Tongue (tissue), 3 donors: ENCODE measurements at places on chromosomes 3 and 15. TPM values are rescaled to one million over a fixed set of nuclear protein-coding genes. Genes with fewer than 3 reads are reported as not detected.

SEMA6D gene
- 34.9 TPM for total RNA-seq

COL6A5 gene
- total RNA-seq, result not detected

SCAMP2 gene
- total RNA-seq, result 49.9 TPM

CCDC66 gene
- total RNA-seq, result 28.5 TPM

STAB1 gene
- total RNA-seq, result 56.5 TPM

STRIT1 gene
- total RNA-seq, result 3.9 TPM

ITPKA gene
- total RNA-seq, result 1.2 TPM

ACAP2 gene
- total RNA-seq, result 78.6 TPM

TM6SF1 gene
- total RNA-seq, result 6.3 TPM

RTP1 gene
- total RNA-seq, result 1.0 TPM

MOBP gene
- total RNA-seq, result not detected

ANKRD34C gene
- 0.21 TPM for total RNA-seq

IQCF5 gene
- total RNA-seq, result not detected

FOXL2NB gene
- not detected for total RNA-seq

A4GNT gene
- total RNA-seq, result not detected

HTR3E gene
- not detected for total RNA-seq

CSPG4 gene
- total RNA-seq, result 246 TPM

IDH3A gene
- 117 TPM for total RNA-seq

SMCO1 gene
- total RNA-seq, result 19.6 TPM

NRROS gene
- 3.9 TPM for total RNA-seq

CASR gene
- not detected for total RNA-seq

RTP4 gene
- total RNA-seq, result not detected

SLC12A1 gene
- total RNA-seq, result not detected

TRPM1 gene
- total RNA-seq, result not detected

C3orf80 gene
- total RNA-seq, result not detected

PIGBOS1 gene
- total RNA-seq, result 8.6 TPM

CCDC50 gene
- total RNA-seq, result 55.2 TPM

OR5K2 gene
- total RNA-seq, result not detected

DUOXA2 gene
- 1.2 TPM for total RNA-seq

NEK10 gene
- total RNA-seq, result 40.5 TPM

TGM5 gene
- total RNA-seq, result 6.8 TPM

CTDSPL gene
- 29.4 TPM for total RNA-seq

CALML4 gene
- total RNA-seq, result 4.3 TPM

PLSCR2 gene
- not detected for total RNA-seq

RCCD1 gene
- 21.3 TPM for total RNA-seq

RTP3 gene
- total RNA-seq, result not detected

CAMK2N2 gene
- total RNA-seq, result not detected

ZBTB20 gene
- 79.5 TPM for total RNA-seq

COL7A1 gene
- 54.8 TPM for total RNA-seq

PRRT3 gene
- total RNA-seq, result 1.4 TPM

DZIP1L gene
- 24.7 TPM for total RNA-seq

NMB gene
- total RNA-seq, result 3.4 TPM

MYZAP gene
- total RNA-seq, result 3.5 TPM

DPPA4 gene
- 1.7 TPM for total RNA-seq

EPHA3 gene
- total RNA-seq, result 65.6 TPM

PTX3 gene
- 3.5 TPM for total RNA-seq

SOX14 gene
- not detected for total RNA-seq

TRAIP gene
- 1.6 TPM for total RNA-seq

IQCH gene
- 4.3 TPM for total RNA-seq

GOLGA8A gene
- 44.2 TPM for total RNA-seq

VILL gene
- 7.0 TPM for total RNA-seq

CLSTN2 gene
- 20.1 TPM for total RNA-seq
